ENCODE measurements at places on chromosomes 5 and 9.

- no peak for DNase-seq
Measured at GRCh38 chr9:114373960-114374730, 13.6 kb downstream of the AKNA start.

DNA sequence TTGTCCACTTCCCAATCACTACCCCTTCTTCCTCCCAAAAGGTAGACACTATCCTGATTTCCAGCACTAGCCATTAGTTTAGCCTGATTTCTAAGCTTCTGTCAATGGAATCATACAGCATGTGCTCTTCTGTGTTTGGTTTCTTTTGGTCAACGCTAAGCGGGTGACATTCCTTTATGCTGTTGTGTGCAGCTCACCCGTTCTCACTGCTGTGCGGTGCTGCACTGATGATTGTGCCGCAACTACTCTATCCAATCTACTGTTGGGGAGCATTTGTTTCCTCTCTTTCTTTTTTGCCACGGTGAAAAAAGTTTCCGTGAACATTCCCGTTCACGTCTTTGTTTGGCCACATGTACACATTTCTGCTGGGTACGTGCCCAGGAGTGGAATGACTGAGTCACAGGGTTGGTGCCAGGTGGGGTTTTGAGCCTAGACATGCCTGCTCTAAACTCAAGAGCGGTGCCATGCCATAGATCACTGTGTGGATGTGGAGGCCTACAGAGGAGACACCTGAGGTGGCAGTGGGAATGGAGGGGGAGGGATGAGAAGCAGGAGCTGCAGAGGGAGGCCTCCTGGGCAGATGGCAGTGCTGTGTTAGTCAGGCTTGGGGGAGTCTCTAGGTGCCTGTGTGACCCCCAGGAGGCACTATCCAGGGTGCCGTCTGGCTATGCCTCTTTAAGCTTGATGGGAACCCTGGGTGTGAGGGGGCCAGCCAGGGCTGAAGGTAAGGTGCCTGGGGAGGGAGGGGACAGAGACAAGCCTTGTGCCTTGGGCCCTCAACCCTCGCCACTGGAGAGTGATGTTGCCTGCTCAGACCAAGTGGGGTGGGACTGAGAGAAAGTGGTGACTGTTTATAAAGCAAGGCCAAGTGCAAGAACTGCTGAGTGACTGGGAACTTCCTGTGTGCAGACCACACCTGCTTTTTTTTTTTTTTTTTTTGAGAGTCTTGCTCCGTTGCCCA, 11.4 kb upstream of the ANKRD33B start:
- no peak for DNase-seq

DNA sequence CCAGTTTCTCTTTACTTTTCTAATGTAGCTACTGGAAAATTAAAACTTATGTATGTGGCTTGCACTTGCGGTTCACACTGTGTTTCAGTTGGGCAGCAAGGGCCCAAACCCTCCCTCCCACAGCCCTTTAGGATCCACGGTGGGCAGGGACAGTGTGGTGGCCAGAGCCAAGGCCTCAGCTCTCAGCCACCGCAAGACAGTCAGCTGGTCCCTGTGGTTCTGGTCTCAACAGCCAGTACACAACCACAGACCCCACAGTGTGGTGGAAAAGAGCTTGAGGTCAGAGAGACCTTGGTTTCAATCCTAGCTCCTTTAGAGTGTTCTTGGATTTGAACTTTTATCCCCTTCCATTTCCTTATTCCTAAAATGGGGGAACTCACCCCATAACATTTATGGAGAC, 153.0 kb upstream of the SMIM23 start:
- no peak for DNase-seq

- no peak for DNase-seq
Measured at GRCh38 chr5:43073597-43074546, 33.8 kb upstream of the ANXA2R start.

- no peak for DNase-seq
Measured at GRCh38 chr5:53151713-53152458, 42.3 kb upstream of the MOCS2 start.

DNA sequence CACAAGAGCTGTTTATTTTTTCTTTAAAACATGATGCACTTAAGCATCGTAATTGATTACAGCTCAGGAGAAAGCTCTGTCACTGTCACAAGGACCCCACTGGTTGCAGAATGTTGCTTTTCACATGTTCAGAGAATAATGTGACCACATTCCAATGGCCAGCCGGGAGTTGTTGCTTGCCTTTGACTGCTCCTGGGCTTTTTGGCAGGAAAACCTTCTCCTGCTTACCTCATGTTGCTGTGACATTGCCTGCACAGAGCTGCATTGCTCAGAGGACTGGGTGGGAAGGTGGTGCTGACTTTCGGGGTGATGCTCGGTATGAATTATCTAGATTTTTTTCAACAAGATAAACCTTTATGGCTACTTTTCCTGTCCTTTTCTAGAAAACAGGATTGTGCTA, 88.2 kb downstream of the PALM2AKAP2 start:
- DNase-seq, result no peak

DNA sequence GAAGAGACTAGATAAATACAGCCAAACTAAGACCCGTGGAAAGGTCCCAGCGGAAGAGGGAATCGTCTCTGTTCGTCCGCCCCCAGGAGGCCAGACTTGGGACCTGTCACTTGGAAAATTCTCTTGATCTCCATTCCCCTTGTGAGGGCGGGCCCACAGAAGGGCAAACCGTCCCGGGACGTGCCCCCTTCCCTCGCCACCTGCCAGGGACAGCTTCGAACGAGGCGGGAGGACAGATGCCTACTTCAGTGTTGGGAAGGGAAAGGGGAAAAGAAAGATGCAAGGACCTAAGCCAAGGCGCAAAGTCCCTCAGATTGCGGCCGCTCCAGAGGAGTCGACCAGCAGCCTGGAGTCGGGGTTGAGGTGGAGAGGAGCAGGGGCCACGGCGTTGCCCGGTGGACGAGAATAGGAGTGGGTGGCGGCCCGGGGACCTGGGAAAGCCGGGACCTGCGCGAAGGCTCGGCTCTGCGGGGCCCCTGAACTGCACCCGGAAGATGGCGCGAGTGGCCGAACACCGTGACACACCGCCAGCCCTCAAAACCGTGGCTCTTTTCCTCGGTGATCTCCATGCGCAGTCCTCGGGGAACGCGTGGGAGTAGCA, 4.4 kb upstream of the EBF1 start:
- no peak for DNase-seq

- DNase-seq, result no peak
Measured at GRCh38 chr9:4927043-4927471, 58.0 kb upstream of the JAK2 start.

- DNase-seq, result no peak
Measured at GRCh38 chr5:147673791-147674190, 108.7 kb downstream of the JAKMIP2 start.

DNA sequence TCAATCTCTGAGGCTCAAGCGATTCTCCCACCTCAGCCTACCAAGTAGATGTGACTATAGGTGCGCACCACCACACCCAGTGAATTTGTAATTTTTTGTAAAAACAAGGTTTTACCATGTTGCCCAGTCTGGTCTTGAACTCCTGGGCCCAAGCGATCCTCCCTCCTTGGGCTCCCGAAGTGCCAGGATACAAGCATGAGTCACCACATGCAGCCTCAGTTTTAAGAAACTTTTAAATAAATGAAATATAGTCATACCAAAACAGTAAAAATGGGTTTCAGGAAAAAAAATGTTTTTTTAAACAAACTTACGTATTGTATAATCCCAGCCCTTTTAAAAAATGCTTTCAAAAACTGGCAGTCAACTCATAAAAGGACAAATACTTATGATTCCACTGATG, 26.6 kb downstream of the FXN start:
- no peak for DNase-seq

GRCh38 chr5:15951126-15951525, 228.5 kb downstream of the MARCHF11 start:
- no peak for DNase-seq

DNA sequence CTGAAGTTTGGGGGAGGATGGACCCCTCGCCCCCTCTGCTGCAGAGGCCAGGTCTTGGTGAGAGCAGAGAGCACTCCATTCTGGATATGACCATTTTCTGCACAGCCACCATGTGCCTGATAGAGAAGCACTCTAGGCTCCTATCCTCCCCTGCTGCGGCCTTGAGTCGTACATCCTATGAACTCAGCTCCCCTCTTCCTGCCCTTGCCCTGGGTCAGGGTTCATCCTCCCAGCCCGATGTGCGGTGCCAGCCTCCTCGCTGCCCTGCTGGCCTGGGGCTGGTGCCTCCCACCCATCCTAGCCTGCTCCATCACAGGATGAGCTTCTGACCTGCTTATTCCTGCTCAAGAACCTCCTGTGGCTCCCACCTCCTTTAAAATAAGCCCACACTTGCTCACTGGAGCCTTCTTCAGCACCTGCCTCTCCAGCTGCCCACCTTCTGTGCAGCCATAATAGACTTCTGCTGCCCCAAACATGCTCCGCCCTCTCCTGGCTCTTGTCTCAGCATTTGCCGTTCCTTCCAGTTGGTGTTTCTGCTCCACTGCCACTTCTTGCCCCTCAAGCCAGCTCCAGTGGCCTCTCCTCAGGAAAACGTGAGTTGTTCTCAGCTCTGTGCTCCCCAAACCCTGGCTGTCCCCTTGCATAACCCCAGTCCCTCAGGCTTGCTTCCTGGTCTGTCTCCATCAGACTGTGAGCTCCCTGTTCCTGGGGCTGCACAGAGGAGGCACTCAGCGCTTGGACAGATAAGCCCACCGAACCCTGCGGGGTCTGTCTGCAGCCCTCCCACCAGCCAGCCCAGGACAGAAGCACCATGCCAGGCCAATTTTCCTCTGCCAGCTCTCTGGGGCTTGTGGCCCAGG, 22.3 kb upstream of the TTLL11 start:
- no peak for DNase-seq

GRCh38 chr5:122877518-122877917, 32.1 kb downstream of the SNX24 start:
- DNase-seq, result no peak

DNA sequence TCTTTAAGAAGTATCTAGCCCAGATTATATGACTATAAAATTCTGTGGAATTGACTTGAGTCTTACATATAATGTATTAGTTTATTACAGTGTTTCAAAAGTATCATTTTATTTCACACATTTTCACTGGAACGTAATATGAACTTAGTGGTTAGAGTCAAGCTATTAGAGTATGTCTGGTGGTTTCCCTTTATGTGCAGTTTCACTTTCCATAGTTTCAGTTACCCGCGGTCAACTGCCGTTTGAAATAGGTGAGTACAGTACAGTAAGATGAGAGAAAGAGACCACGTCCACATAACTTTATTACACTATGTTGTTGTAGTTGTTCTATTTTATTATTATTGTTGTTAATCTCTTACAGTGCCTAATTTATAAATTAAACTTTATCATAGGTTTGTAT, 50.5 kb downstream of the COMMD10 start:
- no peak for DNase-seq

GRCh38 chr9:25691786-25692185, 13.5 kb upstream of the TUSC1 start:
- DNase-seq, result no peak

DNA sequence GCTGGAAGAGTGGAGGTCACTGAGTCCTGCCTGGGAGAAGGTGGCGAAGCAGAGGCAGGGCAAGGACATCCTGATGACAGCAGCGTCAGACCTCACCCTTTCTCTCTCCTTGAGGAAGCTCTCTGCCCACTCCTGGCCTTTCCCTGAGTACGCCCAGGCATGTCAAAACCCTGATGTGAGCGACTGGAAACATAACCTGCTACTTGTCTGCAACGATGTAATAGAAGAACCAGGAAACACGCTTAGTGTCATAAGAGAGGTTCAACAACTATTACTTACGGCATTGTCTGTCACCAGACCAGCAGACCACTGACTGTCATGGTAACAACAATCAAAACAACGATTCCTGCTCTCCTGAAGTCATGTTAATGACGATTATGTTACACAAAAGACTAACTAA, 152.4 kb downstream of the ACTL7B start:
- DNase-seq, result no peak

DNA sequence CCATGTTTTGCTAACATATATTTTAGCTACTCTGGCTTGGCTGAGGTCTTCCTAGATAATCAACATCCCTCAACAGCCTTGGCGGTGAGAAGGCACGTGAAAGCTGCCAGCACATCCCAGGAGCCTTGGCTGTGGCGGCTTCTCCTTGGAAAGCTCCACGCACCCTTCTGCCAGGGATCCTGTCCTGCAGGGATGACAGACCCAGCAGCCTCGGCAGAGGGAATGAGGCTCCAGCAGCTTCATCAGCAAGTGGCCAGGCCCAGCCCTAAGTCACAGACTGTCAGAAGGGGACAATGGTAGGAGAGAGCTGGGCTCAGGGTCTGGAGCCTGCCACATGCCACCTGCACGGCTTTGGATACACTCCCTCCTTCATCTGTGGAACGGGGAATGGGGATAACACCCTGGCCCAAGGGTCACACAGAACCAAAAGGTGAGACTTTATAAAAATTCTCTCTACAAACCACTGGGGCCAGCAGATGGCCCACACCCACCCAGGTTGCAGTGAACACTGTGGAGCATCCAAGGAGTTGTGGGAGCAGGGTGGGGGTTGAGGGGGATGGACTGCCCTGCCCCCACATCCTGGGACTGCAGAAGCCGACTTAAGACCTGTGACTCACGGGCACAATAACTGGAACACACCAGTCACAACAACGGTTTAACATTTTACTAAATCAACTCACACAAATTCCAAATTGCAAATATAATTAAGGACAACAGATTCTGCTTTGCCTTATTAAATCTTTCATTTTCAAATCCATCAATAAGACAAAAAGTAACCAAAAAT, 65.1 kb downstream of the MACROH2A1 start:
- no peak for DNase-seq

DNA sequence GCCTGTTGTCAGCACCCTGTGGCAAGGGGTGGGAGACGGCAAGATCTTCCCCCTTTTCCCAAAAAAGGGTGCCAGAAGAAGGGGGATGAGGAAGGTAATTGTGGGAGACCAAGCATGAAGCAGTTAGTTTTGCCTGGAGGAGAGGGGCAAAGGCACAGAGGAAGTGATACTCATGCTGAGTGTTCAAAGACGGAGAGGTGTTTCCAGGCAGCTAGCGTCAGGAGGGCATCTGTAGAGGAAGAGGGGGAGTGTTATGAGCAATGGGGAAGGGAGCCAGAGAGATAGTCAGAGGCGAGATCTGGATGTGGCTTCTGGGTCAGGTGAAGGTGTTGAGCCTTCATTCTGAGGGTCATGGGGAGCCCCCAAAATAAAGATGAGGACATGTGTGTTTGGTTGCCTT, 26.9 kb upstream of the ADAM19 start:
- no peak for DNase-seq

DNA sequence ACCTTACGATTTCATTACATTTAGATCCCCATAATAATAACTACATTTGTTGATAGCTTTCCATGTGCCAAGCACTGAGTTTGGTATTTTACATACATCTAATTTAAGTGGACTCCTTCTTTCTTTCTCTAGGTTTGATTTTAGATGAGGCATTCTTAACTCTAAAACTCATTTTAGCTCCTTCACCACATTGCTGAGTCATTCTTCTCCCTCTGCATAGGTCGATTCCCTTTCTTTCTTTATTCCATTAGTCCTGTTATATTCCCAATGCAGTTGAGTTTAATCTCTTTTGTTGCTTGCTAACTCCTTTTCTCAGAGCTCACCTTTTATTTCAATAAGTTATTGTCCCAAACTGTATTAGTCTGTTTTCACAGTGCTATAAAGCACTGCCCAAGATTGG, 329.8 kb downstream of the TAF11L14 start:
- no peak for DNase-seq

All from stimulated activated CD4-positive, alpha-beta T cell treated with anti-CD3 and anti-CD28 coated beads, Interleukin-15, amount 100 ng/mL, for 48 hours (primary cell).